Activated gamma-delta T cell treated with Interleukin-2 at 50 U/mL for 16 hours (primary cell): ENCODE measurements at places on chromosomes 11 and 22.

GRCh38 chr11:102347462-102348370, 702 bp downstream of the BIRC2 start:
- no peak for DNase-seq

DNA sequence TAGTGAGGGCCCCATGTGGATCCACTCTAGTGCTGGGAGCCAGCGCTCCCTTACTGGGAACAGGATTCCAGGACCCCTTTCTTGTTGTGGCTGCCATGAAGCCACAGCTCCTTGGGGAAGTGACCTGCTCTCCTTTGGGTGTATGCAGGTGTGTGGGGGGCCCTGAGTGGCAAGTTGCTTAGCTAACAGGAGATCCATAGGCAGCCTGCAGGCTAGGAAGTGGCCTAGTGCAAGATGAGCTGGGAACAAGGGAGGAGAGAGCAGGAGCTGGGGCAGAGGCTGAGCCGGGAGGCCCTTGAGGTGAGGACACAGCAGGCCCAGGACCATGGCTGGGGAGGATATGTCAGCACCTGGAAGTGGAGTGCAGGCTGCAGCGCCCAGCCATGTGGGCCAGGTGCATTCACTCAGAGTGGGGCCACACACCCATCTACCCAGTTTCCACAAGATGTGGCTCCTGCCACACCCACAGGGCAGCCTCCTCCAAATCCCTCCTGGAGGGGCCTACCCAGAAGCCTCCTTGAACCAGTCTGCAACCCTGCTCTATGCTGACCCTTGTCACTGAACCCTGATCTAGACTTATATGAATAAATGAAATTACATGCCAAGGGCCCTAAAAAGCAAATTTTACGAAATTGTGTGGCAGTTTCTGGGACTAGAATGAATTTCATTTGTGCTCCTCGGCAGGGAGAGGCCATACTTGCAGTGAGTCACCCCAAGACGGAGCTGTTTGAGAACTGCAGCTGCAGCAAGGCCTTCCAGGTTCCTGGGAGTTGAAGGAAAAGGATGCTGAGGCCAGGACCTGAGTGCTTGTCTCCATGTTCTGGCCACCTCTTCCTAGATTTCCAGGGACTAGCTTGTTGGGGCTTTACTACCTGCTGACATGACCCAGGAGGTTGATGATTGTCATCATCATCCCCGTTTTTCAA, 3.2 kb downstream of the THAP7 start:
- DNase-seq, result no peak

DNA sequence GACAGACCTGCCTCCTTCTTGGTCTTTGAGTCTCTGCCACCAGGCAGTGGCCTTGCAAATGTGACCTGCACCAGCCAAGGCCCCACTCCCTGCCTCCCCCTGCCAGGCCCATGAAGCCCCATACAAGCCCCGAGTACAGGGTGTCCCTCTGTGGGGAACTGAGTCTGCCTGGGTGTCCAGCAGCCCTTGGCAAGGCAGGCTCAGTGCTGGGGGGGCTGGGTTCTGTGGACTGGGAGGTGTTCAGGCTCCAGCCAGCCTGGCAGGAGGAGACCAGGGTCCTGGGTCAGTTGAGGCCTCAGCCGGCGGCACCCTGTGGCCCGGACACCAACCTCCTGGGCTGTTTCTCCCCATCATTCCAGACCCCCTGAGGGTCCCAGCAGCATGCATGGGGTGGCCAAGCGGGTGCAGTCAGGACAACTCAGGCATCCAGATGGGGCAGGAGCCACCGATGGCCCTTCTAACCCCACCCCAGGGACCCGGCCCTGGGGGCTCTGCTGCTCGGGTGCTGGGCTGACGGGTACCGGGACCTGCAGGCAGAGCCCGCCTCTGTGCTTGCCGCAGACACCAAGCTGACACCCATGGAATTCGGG, 5.7 kb downstream of the MUC5AC start:
- DNase-seq, result no peak

- DNase-seq, result no peak
Observed at GRCh38 chr22:38069372-38070249, 12.4 kb downstream of the PICK1 start.
